Pancreas (tissue), 10 donors: ENCODE measurements at places on chromosomes 4 and X. TPM values are rescaled to one million over a fixed set of nuclear protein-coding genes. Genes with fewer than 3 reads are reported as not detected.

- H3K27ac ChIP-seq, result no peak overlapping the region
- no peaks in the 10 kb centered on the region for H3K4me1 ChIP-seq
- H3K4me3 ChIP-seq, result no peak overlapping the region
- no peaks in the 10 kb centered on the region for H3K36me3 ChIP-seq
Measured at GRCh38 chrX:68994135-68994890, 165.5 kb downstream of the EFNB1 start.

DNA sequence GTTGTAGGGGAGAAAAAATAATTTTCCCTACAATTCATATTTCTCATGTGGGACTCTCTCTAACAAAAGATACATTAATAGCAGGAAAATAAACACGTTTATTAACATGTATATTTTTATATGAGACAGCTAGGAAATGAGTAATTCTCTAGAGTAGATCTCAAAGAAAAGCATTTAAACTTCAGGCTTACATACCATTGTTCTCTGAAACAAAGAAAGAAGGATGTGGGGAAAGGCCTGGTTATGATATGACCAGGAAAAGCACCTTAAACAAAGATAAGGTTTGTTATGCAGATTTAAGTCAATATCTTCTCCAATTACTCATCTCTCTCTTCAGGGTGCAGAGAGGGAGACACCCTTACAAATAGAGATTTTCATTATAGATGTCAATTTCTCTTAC is 131.3 kb downstream of the SLC7A11 start:
- DNase-seq, result no peak
- H3K4me1 ChIP-seq, result no peaks in the 10 kb centered on the region
- H3K27me3 ChIP-seq, result no peaks in the 10 kb centered on the region
- H3K27ac ChIP-seq, result no peak overlapping the region

- no peaks in the 10 kb centered on the region for H3K4me1 ChIP-seq
- no peaks in the 10 kb centered on the region for H3K36me3 ChIP-seq
- no peaks in the 10 kb centered on the region for H3K27me3 ChIP-seq
- no peak overlapping the region for H3K27ac ChIP-seq
Measured at GRCh38 chr4:20532116-20532790, 168.0 kb upstream of the PACRGL start.

- no peak overlapping the region for H3K4me3 ChIP-seq
- DNase-seq, result no peak
- H3K27ac ChIP-seq, result no peak overlapping the region
- no peaks in the 10 kb centered on the region for H3K4me1 ChIP-seq
- H3K36me3 ChIP-seq, result no peaks in the 10 kb centered on the region
Measured at GRCh38 chr4:189843413-189844009, 97.2 kb upstream of the FRG1 start.

The ANTXR2 gene
- 3.8 TPM for total RNA-seq
